ENCODE measurements at places on chromosomes 5 and 9.

DNA sequence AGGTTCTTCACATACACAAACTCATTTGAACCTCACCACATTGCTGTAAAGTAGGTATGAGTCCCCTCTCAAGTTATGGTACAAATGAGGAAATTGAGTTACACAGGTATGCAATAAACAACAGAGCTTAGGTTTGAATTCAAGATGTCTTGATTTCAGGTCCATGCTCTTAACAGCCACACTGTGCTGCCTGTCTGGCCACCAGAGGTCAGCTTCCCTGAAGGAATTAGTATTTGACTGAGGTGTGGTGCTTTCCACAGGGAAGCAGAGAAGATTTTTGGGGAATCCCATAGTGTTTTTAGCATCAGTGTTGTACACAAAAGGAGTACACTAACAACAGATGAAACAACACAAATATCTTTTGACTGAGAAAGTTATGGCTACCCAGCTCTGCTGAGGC, 94.4 kb upstream of the ITGA1 start:
- no peak for DNase-seq

DNA sequence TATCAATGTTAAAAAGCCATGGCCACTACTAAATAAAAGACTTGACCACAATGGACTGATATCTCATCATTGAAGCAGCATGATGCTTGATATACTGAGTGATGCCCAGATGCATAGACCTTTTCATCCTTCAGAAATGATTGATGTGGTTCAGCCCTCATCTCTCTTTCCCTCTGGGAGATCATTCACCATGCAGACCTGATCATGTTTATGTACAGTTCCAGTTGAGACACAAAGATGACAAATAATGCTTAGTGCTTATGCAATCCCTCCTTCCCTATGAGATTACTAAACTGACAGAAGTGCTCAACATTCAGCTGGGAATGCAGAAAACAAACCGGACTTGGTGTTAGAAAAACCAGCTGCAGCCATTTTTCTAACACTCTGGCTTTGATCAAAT, 91.9 kb upstream of the TLR4 start:
- no peak for DNase-seq

DNA sequence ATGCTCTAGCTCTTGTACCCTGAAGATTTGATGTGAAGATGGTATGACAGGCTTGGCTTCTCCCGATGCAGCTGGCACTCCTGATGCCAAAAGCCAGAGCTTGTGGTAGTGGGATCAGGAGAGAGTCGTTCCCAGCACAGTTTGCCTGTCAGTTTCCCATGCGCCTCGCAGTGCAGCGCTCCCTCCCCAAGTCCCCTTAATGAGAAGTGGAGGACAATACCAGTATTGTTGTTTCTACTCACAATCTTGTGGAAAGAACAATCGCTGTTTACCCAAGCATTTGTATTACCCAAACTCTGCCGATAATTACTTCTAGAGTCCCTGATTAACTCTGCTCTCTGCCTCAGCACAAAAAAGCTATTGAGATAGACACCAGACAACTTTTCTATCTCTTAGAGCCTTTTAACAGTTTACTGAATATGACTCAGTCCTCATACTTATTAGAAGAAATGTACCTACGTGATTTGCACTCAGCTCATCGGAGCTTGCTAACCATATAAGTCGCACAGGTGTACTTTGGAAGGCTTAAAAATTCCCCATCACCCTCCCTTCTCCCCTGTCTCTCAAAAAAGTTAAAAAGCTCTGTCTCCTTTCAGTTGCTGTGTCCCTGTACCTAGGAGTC, 283.2 kb upstream of the TMEM161B start:
- no peak for DNase-seq

DNA sequence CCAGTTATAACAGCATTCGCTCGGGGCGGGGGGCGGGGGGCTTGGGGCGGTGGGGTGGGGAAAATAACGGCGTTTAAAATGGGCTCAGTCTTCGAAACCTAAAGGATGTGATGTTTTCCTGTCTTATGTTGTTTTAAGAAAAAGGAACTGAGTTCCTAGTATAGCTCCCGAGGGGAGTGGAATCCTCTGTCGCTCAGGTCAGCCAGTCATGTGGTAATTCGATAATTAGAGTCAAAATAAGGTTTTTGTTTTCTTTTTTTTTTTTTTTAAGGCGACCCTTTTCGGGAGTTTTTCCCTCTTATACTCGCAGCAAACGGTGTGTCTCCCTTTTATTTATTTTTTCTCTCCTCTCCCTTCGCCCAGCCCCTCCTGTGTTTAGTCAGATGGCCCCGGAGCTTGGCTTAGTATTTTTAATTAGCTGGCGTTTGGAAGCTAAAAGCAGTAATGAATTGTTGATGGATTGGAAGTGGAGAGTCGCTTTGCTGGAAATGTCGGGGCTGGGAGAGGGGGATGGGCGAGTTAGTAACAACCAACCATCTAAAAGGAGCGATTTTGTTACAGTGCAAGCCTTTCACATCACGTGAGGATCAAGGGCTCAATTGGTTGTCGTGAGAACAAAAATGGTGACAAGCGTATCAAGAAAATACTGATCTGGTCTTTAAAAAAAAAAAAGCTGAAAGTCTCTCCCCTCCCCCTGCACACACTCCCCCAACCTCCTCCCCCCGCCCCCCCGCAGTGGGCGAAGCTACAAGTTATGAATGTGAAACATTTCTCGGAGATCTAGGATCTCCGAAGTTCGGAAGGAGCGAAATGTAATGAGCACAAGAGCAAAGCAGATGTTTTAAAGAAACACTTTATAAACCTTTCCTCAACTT, 714 bp upstream of the ZNF608 start:
- peak; percentile 46 for DNase-seq

- DNase-seq = no peak
Measured at GRCh38 chr9:129987047-129987446, 55.9 kb downstream of the FNBP1 start.

DNA sequence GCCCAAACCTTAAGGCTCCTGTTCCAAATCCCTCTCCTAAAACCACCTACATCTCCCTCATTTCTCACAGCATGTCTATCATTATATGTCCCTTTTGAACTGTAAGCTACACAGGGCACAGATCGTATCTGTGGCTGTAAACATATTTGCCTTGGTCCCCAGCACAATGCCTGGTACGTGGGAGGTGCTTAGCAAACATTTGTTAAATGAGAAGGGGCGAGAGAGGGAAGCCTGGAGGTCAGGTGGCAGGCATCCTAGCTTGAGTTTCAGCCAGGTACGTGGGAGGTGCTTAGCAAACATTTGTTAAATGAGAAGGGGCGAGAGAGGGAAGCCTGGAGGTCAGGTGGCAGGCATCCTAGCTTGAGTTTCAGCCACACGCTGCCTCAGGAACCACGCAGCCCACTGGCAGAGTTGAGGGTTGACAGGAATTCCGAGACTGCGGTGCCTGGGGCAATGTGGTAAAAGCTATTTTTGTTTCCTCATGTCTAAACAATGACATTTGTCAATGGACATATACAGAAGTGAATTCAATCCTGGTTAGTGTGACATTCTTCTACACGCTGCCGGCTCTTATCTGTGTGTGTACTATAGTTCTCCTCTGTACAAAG, 113.6 kb downstream of the EFNA5 start:
- no peak for DNase-seq

GRCh38 chr9:12667892-12668291, 25.3 kb upstream of the TYRP1 start:
- DNase-seq = no peak

GRCh38 chr5:68245319-68245718, 29.8 kb downstream of the PIK3R1 start:
- no peak for DNase-seq

DNA sequence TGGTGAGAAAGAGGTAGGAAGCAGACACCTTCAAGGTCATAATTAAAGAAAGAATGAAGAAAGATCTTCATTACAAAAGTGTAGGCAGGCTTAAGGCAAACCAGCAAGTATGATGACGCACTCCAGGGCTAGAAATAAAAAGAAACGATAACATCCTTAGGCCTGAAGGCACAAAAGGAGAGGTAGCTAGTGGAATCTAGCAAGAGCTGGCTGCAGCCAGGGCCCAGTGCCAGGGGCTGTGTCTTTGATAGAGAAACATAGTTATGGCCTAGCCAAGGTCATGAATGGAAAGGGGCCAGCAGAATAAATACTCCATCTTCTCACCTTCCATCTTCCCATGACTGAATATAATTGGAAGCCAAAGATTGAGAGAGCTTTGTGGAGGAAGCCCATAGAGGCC, 6.8 kb upstream of the SH3TC2 start:
- DNase-seq = no peak

DNA sequence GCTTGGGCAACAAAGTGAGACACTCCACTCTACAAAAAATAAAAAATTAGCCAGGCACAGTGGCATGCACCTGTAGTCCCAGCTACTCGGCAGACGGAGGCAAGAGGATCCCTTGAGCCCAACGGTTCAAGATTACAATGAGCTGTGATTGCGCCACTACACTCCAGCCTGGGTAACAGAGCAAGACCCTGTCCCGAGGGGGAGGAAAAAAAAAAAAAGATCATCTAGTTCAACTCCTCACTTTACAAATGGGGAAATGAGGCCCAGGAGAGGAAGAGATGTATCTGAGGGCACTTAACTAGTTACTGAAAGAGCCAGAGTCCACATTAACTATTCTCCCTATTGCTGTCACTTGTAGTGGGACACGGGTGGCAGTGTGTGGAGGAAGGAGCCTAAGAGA, 13.8 kb downstream of the PDCL start:
- no peak for DNase-seq

GRCh38 chr9:105311306-105311705, 66.9 kb downstream of the SLC44A1 start:
- no peak for DNase-seq

GRCh38 chr5:8445139-8445538, 576.2 kb downstream of the MTRR start:
- DNase-seq = no peak

- no peak for DNase-seq
Measured at GRCh38 chr9:114351932-114352331, 22.3 kb downstream of the ORM2 start.

DNA sequence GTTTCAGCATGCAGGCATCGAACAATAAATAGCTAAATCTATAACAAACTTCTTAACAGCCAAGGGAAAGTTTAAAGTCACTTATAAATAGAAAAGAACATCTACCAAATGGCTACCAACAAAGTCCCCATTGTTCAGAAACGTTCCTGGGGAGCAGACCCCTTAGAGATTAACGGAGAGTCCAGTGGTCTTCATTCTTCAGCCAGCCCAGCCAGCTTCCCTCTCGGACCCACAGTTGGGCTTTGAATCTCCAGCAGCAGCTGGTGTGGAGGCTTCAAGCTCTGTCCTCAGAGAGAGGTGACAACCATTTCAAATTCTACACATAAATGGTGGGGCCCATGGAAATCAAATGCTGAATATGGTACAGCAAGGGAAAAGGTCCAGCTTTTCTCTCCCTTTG, 11.2 kb downstream of the ENC1 start:
- DNase-seq = no peak

DNA sequence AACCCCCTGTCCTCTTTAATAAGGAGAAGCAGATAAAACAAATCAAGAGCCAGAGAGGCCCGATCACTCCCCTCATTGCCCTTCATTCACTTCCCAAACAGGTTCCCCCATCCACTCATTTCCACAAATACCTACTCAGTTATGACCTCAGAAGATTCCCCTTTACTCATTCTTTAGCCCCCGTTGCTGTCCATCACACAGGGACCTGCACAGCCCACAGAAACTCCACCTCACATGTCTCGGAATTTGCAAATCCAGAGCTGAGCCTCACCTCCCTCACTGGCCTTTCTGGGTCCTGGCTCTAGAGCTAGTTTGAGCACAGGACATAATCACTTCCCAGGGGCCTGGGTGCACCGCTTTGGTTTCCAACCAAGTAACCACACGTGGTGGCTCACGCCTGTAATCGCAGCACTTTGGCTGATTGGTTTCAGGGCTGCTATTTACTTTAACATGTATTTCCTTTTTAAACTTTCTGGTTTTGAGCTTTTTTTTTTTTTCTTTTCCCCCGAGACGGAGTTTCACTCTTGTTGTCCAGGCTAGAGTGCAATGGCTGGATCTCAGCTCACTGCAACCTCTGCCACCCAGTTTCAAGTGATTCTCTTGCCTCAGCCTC, 17.8 kb downstream of the ATP6V0E1 start:
- no peak for DNase-seq

DNA sequence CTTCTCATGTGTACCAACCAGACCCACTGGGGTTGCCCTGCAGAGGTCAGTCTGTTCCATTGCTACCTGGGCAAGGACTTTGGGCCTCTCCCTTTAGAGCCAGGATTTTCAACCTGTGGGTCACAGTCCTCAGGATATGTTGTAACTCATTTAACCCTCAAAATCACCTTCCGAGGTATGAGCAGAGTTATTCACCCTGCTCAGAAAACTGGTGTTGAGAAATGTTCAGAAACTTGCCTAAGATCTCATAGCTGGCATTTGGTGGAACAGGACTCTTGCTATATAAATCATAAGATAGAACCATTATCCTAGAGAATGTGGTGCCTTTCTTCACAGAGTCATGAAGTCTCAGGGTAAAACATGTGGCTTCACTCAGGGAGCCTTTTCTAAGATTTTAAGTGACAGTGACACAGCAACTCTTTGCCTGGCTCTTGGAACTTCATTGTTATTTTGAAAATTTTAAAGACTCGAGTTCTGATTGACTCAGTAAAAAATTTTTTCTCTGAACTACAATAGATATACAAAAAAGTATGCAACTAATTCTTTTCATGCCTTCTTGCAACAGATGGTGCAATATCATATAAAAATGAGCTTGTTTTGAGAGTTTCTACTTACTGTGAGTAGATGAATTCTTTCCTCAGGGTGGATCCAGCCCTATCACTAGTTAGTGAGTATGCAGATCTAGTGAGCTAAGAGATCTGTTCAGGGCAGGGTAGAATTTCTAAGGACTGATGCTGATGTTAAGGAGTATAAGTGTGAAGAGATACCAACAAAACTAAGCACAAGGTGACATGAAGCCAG, 29.5 kb downstream of the CAST start:
- no peak for DNase-seq

- no peak for DNase-seq
Measured at GRCh38 chr5:88503041-88503345, 234.3 kb upstream of the TMEM161B start.

- no peak for DNase-seq
Measured at GRCh38 chr9:134289241-134289875, 36.9 kb upstream of the RXRA start.

DNA sequence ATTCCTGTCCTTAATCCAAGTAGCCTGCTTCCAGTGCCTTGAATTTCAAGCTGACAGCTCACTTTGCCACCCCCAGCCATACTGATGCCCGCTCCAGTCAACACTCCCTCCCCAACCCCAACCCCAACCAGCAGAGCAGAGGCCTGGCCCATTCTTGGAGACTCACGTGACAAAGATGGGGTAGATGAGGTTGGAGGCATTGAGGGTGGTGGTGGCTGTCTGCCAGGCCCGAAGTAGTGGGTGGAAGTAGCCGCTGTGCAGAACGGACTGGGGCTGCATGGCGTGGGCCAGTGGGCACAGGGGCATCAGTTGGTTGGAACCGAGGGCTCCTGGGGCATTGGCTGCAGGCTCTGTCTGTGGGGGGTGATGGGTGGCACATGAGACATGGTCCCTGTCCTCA, 7.8 kb downstream of the ALAD start:
- DNase-seq = peak; percentile 21

- DNase-seq = no peak
Measured at GRCh38 chr5:113057557-113057984, 81.0 kb downstream of the DCP2 start.
